Cardiac fibroblast (primary cell): ENCODE measurements at places on chromosomes 2 and 18.

DNA sequence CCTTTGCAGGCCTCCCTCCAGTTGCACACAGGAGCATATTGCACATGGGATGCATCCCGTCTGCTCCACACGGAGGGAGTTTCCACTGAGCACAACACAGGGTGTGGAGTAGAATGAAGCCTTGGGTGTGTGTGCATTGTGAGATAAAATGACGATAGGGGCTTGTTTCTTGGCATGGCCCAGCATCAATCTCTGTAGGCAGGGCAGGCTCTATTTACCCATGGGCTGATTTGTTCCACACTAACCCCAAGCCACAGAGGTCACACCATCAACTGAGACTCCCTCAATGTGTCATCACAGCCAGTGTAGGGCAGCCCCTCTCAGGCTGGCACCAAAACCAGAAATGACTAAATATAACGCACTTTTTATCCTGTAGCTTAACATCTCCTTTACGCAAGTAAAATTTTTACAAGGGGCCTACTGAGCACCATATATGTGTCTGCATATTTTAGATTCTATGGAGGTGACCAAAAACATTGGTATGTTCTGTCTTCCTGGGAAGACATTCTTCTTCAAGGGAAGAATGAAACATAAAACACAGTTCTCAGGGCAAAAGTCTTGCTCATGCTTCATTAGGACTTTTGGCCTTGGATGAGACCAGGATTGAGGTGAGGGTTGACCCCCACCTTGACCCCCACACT lies 2.7 kb upstream of the GKN1 start:
- DNase-seq: peak; percentile 93

GRCh38 chr2:43018179-43019024 lies 208.0 kb downstream of the ZFP36L2 start:
- peak; percentile 87 for DNase-seq

GRCh38 chr2:121030523-121030922 lies 254.5 kb downstream of the TFCP2L1 start:
- no peak for DNase-seq

- no peak for DNase-seq
These were observed 157.9 kb upstream of the UNC80 start for GRCh38 chr2:209613649-209614305.

DNA sequence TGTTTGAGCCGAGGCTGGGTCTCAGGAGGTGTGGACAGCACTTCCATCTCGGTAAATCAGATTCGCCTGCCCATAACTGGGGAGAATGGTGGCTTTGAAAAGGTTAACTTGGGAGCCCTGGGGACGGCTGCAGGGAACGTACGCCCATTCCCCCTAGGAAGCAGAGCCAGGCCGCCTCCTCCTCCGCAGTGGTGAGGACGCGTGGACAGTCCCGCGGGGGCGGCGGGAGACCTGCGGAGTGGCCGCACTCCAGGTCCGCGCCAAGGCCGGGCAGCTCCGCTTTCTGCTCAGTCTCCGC lies 845 bp upstream of the MYCN start:
- no peak for DNase-seq

- no peak for DNase-seq
These were observed 27.7 kb upstream of the TWIST2 start for GRCh38 chr2:238820197-238820596.

DNA sequence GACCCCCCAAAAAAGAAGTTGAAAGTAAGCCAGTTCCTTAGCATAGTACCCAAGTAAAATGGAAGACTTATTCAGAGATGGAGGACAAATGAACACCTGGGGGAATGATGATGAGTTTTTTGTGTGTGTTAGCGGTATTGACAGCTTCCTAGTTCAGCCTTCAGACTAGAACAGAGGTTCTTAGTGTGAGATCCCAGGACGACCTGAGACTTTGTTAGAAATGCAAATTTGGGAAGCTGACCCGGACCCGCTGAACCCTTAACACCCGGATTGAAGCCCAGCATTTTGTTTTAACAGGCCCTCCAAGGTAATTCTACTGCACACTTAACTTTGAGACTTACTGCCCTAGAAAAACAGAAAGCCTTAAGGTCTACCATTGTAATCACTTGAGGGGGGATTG lies 20.3 kb downstream of the SPOPL start:
- no peak for DNase-seq

GRCh38 chr2:69422198-69422597 lies 15.0 kb downstream of the NFU1 start:
- DNase-seq: no peak

GRCh38 chr2:38792751-38793150 lies 14.7 kb downstream of the GEMIN6 start:
- DNase-seq: no peak

- peak; percentile 65 for DNase-seq
These were observed 3.0 kb upstream of the RPL37A start for GRCh38 chr2:216495656-216496055.

GRCh38 chr2:148614322-148615049 lies 30.1 kb upstream of the EPC2 start:
- peak; percentile 46 for DNase-seq

DNA sequence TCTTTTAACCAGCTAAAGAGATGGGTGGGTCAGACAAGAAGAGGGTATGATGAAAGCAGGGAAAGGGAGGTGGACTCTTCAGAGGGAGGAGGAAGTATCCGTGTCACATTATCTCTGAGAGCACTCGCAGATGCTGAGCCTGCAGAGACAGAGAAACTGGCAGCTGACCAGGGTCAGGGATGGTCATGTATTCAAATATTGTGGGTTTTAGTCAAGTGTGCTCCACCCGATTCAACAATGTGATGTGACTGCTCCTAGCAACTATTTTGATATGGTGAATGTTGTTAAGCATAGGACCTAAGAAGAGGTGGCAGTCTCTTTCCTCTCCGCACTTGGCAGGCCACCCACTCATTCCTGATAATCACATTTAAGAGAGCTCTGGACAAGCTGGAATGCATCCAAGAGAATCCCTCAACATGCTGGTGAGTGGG lies 1.3 kb upstream of the CLIP4 start:
- DNase-seq: peak; percentile 82

- no peak for DNase-seq
These were observed 13.6 kb upstream of the ZSCAN30 start for GRCh38 chr18:35303610-35304009.

DNA sequence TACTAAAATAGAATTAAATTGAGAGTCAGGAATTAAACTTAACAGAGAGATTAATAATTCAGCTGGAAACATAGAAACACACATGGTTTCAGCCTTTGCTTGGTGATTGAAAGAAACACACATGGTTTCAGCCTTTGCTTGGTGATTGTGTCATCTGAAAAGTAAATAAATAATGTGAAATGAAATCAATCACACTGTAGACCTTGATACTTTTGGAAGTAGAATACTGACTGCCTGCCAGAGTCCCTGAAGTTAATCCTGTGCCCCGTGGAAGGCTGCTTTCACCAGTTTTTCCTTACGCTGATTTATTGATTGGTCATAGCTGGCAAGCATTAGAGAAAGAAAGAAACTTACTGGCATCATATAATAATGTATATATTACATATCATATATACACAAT lies 1252.7 kb upstream of the FAM98A start:
- no peak for DNase-seq

DNA sequence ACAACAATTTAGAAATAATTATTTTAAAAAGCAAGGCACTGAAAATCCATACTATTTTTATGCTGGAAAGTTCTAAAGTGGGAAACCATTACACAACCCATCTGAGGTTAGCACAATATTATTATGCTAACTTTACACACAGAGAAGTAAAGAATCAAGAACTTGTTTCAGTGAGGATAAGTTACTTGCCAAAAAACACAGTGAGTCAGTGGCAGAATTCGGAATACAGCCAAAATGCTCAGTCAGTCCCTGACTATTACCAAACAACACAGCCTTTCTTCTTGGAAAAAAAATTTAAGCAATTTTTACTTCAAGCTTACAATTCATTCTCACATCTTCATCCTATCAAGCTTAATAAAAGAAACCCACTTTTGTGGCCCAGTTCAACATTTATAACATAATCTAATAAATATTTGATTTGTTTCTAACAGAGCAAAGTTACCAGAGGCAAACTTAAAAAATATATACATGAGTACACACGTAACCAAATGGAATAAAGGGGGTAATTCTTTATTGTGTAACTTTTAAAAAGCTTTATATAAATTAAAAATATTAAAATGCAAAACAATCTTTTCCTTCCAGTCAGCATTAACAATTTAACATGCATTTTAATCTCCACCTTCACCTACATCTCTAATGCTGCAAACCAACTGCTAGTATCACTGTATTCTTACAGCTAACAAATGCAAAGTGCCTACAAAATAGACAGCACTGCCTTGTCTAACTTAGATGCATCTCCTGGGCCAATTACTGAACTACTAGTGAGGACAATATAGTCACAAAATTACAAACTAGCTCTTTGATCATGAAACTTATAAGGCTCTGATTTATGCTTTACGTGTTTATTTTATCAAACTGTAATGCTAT lies 55.2 kb downstream of the CCDC88A start:
- peak; percentile 97 for DNase-seq
